ENCODE measurements at places on chromosomes 4 and X.

GRCh38 chr4:158527516-158527915, 5.8 kb downstream of the RXFP1 start:
- no peak for DNase-seq

DNA sequence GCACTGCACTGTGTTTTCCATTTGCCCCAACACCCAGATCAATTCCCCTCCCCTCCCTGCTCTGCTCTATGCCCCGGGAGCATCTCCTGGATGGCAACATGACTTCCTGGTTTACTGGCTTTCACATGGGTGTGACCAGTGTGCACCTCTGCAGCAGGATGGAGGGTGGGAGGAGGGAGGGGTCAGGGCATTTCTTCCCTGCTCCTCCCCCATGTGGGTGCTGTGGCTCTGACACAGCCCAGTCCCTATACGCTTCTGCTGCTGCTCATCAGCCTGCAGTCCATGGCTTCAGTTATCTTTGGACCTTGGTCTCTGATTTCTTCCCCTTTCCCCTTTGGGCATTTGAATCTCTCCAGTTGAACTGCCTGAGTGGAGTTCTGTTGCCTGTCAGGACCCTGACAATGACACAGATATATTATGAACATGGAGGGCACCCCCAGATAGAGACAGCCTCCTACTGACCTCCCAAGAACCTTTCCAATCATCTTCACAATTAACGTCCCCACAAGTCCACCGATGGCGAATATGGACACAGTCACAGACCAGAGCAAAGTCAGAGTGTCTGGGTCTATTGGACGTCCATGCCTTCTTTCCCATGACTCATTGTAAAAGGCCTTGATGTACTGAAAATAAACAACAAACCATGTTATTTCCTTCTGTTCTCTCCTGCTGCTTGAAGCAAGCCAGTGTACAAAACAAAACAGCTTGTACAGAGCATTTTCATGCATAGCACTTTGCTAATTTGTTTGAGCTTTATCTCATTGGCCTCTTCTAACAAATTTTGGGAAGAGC, 24.8 kb downstream of the SLC2A9 start:
- no peak for DNase-seq

DNA sequence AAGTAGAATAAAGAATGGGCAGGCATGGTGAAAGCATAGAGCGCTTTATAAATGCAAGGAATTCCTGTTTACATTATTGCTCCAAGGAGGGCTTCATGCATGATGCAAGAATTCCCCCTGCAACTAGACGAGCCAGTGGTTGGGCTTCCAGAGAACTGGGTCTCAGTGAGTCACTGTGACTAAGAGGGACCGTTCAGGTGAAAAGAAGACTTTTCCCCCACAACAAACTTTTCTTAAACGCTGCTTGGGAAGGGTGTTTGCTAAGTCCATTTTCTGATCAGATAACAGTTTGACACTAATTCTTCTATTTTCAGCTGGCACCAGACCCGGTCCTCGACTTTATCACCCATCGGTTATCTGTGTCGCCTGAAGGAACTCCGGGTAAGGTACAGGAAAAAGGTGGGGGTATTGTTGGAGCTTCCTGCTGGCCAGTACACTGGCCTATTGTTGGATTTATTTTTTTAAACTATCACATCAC, 40.1 kb downstream of the LDB2 start:
- DNase-seq = no peak

DNA sequence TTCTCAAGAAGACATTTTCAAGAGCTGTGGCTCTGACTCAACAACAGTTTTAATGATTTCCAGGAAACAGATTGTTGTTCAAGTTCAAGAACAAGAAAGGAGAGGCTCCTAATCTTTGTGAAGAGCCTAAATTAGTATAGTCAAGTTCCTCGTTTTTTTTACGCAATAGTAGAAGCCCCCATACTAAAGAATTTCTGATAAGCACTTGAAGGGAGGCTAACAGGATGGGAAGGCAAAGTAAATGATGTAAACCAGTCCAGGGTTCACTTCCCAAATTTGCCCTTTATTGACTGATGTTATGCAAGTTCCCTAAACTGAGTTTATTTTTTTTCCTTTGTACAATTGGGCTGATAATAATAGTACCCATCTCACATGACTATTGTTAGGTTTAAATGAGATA, 178.2 kb downstream of the RTL9 start:
- DNase-seq = no peak

DNA sequence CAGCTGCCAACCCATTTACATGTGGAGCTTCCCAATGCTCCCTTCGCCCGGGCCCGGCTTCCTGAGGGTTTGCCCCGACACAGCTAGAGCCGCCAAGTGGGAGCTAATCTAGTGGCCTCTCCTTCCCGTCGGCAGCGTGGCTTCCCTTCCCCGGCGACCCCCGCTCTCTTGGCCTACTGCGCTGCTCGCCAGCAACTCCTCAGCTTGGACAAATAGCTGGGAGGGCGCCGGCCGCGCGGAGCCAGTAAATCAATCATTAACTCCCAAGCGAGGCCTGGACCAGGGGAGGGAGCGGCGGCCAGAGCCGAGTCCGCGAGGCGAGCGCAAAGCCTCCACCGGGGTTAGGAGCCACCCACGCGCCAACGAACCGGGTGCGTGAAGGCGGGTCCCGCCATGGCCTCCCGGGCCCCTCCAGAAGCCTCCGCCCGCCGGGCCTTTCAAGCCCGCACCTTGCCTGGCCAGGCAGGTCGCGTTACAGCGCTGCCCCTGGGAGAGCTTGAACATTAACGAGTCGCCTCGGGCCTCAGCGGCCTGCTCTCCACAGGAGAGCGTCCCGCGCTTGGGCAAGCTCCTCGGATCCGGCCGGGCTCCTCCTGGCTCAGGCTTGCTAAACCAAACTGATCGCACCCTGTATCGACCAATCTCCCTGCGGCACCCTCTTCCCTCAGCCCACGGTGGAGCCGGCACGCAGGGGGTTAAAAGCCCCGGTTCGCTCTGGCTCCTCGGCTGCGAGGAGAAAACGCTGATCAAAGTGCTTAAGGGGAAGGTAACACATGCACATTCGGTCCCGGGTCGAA, 10.6 kb upstream of the BCOR start:
- DNase-seq = peak; percentile 56

- no peak for DNase-seq
Measured at GRCh38 chrX:17654116-17654515, 83.2 kb upstream of the SCML1 start.
